ENCODE measurements at places on chromosomes 12 and 14.

DNA sequence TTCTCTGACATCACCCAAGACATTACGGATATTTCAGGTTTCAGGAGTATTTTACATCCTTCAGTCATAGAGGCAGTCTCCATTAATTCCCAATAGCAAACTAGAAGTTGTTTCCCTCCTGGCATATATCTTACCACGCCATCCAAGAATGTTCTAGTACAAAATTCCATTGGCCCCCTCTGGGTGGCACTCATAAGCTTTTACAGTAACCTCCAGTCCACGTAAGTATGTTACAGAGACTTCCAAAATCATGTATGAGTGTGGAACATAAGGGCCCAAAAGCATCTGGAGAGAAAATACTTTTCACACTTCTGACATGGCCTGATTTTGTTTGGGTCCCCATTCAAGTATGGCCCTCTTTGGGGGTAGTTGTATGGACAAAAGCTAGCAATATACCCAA, 58.1 kb upstream of the DHRS4 start:
- no peak for DNase-seq

- peak; percentile 7 for DNase-seq
Observed at GRCh38 chr12:109264095-109264942, 44.8 kb downstream of the FOXN4 start.

- no peak for DNase-seq
Observed at GRCh38 chr12:52037248-52037861, 13.9 kb upstream of the NR4A1 start.

GRCh38 chr12:65051218-65051617, 69.9 kb downstream of the WIF1 start:
- DNase-seq: no peak

- DNase-seq: no peak
Observed at GRCh38 chr14:33742166-33742565, 208.7 kb downstream of the EGLN3 start.

GRCh38 chr12:119319638-119320037, 14.9 kb upstream of the CCDC60 start:
- DNase-seq: no peak

GRCh38 chr12:89098441-89099112, 253.7 kb downstream of the DUSP6 start:
- DNase-seq: no peak

GRCh38 chr14:22780941-22781300, 14.4 kb downstream of the OXA1L start:
- no peak for DNase-seq

GRCh38 chr12:131692431-131692830, 18.5 kb upstream of the SFSWAP start:
- no peak for DNase-seq

GRCh38 chr12:99605-100004, 33.0 kb downstream of the IQSEC3 start:
- peak; percentile 20 for DNase-seq

DNA sequence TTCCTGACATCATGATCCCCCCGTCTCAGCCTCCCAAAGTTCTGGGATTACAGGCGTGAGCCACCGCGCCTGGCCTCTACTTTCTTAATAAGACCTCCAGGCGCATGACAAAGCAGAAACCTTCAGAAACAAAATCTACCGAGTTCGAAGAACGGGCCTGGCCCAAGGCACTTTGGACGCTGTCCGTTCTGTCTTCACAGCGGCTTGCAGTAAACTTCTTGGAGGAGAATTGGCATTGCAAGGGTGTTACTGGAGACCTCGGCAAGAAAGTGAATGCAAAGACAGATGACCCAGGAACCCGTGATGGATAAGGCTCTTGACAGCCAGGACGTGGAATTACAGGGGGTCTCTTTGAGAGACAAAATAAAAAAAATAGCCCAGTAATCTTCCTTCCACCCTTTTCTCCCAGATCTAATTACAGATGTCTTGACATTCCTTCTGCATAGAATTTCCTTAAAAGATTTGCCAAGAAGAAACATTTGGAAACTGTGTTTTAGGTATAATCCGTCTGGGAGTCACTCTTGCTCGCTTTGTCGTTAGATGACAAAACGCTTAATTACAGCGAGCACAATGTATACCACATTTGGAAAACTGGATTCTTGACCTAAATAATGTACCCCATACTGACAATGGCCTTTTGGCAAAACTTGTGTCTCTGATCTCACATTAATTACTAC, 83.2 kb upstream of the TBX3 start:
- DNase-seq: no peak

DNA sequence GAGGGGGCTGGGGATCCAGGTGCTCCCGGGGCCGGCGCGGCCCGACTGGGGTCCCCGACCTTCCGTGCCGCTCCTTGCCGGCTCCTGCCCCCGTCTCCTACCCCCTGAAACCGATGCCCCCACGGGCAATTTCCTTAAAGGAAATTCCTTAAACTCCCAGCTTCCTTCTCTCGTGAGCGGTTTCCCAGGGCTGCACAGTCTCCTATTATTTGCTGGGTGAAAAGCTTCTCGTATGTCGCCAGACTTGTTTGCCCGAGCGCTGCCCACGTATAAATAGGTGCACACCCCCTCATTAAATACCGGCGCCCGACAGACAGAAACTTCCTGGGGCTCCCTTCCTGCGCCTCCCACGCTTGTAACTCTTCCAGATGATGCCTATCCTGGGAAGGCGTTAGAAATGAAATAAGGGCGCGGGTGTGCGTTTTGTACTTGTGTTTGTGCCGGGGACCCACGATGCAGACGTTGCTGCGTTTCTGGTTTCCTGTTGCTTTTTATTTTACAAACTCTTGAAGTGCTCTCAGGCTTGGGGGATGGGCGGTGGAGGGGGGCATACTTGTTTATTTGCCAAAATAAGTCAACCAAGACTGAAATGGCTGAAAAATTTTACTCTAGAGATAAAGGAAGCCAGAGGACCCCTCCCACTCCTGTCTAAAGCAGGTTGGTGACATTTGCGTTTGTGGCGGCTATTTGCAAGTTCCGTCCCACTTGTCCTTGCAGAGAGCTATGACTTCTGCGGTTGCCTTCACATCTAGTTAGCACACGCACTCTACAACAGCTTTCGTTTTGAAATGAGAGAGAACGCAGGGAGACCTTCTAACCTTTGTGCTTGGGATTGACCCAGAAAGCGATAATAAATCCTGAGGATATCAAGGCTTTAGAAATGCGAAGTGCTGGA, 1.0 kb downstream of the HIP1R start:
- DNase-seq: no peak

DNA sequence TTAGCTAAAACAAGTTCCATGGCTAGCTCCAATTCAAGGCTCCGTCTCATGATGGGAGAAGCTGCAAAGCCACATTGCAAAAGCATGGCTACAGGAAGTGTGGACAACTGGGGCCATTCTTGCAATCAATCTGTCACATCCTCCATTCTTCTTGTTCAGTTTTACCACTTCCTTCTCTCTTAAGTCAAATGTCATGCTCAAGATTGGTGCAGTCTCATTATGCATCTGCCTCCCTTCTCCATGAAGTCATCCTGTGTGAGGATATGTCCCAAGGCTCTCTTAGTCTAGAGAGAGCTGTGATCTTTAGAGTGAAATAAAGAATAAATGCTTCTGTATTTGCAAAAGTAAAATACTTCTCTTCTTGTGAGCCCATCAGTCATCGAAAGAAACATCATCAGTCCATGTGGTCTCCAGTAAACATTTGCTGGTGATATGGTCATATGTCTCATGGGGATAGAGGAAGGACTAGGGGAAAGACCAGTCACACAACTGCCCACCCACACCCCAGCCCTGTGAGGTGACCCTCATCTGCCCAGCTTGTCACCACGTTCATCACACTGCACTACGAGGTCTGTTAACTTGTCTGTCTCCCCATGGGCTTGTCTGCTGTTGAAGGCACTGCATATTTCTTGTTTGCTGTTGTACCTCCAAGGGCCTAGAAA, 303.0 kb downstream of the NUAK1 start:
- DNase-seq: no peak

Measured in AG04450 (cell line).